ENCODE measurements at places on chromosomes 11 and 22. TPM values are rescaled to one million over a fixed set of nuclear protein-coding genes. Genes with fewer than 3 reads are reported as not detected.

The IL17REL gene
- total RNA-seq: not detected

The FUT4 gene
- 3.1 TPM for total RNA-seq

The SCN3B gene
- under 0.01 TPM for total RNA-seq

The DEFB131B gene
- total RNA-seq: not detected

The HBG2 gene
- not detected for total RNA-seq

The NCAM1 gene
- total RNA-seq: not detected

The GNG3 gene
- total RNA-seq: not detected
